Prostate gland (tissue), 2 donors: ENCODE measurements at places on chromosomes 3 and 15.

DNA sequence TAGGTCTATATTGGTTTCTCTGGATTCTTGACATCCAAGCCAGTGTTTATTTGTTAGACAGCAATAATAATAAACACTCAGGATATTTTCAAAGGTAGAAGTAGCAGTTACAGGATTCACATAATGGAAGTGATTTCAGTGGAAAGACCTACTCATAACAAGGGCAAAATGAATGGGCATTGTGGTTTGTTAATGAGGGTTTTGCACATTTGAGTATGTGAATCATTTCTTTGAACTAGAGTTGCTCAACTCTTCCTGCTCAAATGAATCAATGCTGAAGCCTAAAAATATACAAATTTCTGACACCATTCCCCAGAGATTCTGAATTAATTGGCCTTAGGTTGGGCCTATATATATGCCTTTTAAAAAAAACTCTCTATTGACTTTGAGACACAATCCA lies 4.1 kb upstream of the COL6A5 start:
- DNase-seq = no peak

GRCh38 chr15:42734076-42734672 lies 2.8 kb downstream of the CDAN1 start:
- no peak for DNase-seq

DNA sequence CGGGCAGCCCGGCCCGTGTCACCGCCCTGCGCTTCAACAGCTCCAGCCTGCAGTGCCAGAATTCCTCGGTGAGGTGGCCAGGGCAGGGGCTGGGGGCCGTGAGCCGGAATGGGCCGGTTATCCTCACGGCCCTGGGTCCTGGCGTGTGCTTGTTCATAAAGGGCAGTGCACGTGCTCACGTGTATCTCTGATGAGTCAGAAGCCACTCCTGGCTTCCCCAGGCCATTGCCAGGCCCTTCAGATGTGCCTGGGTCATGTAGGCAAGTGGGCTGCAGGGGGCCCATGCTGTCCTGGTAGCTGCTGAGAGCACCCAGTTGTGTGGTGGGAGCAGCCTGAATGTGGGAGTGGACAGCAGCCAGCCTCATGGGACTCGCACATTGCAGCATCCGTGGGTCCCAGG lies 29.2 kb downstream of the PLXNA1 start:
- no peak for DNase-seq

GRCh38 chr3:98695796-98696195 lies 67.3 kb upstream of the ST3GAL6 start:
- no peak for DNase-seq

DNA sequence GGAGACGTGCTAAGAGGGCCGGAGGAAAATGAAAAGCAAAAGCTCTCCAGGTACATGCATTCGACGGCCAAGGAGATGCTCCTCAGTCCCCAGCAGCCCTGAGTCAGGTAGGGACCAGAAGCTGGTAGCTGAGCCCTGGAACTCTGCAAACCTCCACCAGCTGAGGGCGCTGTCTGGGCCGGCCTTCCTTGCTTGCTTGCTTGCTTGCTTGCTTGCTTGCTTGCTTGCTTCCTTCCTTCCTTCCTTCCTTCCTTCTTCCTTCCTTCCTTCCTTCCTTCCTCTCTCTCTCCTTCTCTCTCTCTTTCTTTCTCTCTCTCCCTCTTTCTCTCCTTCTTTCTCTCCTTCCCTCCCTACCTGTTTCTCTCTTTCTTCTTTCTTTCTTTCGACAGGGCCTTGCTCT lies 94.6 kb upstream of the RASGRF1 start:
- DNase-seq = no peak

DNA sequence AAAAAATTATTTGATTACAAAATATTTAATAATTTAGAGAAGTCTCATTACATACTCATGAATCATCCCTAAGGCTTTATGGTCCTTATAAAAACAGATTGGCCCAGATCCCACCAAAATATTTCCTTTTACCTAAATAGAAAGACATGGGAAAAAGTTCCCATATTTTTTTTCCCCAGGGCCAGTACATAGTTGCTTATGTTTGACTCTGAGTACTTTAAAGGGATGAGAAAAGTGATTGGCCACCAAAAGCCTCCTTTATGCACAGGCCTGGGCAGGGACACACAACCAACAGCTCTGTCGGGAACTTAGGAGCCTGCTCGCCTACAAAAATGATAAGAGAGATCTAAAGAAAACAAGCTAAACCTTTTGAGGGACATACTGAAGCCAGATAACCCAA lies 22.3 kb downstream of the KCNAB1 start:
- no peak for DNase-seq

- no peak for DNase-seq
Observed at GRCh38 chr15:74468341-74469032, 7.5 kb upstream of the UBL7 start.

GRCh38 chr3:184632551-184633236 lies 71.1 kb downstream of the EPHB3 start:
- no peak for DNase-seq
